HepG2 (cell line): ENCODE measurements at places on chromosomes 7 and 10.

- no peak for DNase-seq
Measured at GRCh38 chr7:36002900-36003299, 150.2 kb upstream of the EEPD1 start.

DNA sequence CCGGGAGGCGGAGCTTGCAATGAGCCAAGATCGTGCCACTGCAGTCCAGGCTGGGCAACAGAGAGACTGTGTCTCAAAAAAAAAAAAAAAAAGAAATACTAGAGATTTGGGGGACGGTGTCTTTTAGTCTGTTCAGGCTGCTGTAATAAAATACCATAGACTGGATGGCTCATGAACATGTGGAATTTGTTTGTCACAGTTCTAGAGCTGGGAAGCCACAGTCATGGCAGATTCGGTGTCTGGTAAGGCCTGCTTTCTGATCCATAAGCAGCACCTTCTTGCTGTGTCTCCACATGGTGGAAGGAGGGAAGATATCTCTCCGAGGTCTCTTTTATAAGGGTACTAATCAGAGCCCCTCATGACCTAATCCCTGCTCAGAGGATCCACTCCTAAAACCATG, 102.7 kb upstream of the MKLN1 start:
- DNase-seq = no peak

DNA sequence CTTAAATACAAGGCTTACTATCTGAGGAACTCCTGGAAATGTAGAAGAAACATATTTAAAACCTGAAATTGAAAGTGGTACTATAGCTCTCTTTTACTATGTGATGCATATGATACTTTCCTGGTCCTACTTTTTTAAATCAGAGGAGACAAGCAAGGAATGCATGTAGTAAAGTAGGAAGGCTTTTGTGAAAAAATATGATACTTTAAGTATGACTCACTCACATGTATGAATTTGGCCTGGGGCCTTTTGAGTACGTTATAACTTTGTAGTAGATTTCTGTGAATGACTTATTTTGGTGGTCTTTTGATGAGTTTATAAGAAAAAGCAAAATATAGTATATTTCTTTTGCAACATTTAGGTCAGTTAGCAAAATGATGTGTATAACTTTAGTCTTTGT, 53.8 kb downstream of the TAX1BP1 start:
- DNase-seq = no peak

- no peak for DNase-seq
Measured at GRCh38 chr10:71974489-71975021, 10.4 kb downstream of the CHST3 start.

GRCh38 chr10:128150045-128150493, 23.8 kb upstream of the MKI67 start:
- no peak for DNase-seq

- no peak for DNase-seq
Measured at GRCh38 chr7:474605-475424, 44.8 kb downstream of the PDGFA start.

DNA sequence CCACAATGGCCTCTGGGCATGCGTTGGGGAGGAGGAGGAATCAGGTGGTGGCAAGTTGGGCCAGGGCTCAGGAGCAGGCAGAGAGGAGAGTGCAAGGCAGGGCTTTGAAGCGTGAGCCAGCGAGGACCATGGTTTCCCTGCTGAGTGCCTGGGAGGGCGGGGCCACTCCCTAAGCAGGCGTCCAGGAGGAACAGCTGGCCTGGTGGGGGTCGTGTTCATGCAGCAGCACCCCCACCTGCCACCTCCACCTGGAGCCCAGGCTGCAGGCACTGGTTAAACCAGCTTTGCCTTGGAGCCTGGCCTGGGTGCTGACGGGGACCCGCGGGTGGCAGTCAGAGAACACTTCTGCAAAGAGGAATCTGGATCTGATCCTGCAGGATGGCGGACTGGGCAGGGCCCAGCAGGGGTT, 24.2 kb upstream of the AQP1 start:
- no peak for DNase-seq

DNA sequence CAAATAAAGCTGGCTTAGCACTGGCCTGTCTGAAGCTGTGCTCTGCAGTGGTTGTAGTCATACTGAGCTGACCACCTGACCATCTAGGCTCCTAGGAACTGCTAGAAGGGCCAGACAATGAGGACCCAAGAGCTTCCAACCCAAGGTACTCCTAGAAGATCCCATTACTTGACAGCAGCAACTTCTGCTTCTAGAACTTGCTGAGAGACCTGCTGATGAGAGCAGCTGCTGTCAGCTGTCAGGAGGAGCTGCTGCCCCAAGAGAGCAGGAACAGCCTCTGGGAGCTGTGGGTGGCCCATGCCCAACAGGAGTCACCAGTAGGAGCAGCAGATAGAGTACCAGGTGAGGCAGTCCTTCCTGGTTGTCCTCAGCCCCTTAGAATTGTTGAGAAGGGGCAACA, 70.2 kb downstream of the RBM20 start:
- DNase-seq = no peak

DNA sequence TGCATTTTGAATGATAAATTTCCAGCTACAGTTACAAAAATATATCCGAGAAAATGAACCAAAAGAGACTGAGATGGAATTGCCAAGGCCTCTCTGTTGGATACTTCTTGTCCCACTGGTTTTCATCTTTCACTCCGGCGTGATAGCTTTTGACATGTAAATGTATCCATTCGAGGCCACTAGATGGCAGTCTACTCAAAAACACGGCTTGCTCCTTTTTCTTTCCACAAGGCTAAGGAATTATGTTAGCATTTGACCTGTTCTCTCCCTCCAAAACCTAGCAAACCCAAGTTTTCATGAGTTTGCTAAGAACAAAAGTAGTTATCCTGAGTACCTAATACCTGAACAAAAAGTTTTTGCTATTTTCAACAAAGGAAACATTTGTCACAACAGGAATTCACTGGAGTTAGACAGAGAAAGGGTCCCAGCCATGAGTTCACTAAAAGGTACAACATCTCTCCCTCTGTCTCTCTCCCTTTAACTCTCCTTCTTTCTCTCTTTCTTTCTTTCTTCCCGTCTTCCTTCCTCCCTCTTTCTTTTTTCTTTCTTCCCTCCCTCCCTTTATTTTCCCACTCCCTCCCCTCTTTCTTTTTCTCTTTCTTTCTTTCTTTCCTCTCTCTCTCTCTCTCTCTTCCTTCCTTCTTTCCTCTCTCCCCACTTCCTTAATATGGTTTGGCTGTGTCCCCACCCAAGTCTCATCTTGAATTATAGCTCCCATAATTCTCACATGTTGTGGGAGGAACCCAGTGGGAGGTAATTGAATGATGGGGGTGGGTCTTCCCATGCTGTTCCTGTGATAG, 207.9 kb upstream of the MYO3A start:
- peak; percentile 47 for DNase-seq

GRCh38 chr7:7125963-7126362, 56.4 kb upstream of the C1GALT1 start:
- peak; percentile 82 for DNase-seq

DNA sequence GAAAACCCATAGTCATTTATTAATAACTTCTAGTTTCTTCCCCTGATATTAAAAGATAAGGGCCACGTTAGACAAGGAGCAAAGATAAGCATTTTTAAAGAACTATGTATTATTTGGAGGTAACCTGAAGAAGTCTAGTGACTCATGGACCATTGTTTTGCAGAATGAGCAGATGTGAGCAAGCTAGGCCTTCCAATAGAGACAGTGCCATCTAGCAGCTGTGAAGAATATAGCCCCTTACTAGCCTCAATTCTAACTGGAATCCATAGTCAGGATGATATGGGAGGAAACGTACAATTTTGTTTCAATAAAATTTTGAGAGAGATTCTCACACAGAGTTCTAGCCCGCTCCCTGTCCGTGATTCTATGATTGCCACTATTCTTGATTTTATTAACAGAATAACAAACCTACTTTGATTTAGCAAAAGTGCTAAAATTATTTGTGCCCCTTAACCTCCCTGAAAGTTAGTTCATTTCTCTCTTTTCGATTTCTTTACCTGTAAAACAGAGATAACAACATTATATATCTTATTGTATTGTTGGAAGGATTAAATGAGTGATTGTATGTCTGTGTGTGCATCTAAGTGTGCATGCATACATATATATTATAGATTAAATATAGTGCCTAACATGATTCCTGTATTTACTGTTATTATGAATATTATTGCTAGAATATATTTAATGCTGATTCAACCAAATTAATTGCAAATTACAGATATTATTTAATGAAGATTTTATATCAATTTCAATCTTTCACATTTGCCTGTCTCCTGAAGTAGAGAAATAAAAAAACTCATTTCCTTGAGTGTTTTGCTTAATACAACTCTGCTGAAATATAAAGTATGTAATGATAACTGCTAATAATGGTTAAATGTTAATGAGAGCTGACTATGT, 22.7 kb downstream of the FAM237B start:
- DNase-seq = peak; percentile 54

GRCh38 chr10:21519941-21520436, 5.5 kb downstream of the SKIDA1 start:
- no peak for DNase-seq

DNA sequence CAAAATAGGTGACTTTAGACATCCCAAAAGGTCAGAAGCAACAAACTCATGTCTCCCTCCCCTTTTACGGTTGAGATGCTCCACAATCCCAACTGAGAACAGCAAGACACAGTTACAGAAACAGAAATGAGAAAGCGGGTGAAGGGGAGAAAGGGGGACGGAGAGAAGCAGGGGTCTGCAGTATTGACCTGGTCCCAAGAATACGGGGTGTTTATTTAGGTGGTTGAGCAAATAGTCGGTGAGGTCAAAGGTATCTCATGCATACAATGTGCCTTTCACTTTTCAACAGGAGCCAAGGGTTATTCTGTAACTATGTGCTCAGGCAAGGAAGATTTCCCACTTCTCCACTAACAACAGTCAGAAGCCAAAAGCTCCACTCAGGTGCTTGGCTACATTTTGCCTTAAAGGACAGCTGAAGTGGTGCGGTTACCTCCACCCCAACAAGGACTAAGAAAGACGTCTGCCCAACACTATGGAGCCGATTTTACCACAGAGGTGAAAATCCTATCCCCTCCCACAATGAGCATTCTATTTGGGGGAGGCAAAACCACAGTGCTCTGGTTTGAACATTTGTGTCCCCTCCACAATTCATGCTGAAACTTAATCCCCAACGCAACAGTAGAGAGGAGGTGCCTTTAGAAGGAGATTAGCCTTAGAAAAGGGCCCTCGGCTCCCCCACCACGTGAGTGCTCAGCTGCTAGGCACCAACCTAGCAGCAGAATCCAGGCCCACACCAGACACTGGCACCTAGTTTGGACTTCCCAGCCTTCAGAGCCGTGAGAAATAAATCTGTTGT, 77.9 kb downstream of the PARD3 start:
- peak; percentile 95 for DNase-seq
